ENCODE measurements at places on chromosomes 3 and 15. TPM values are rescaled to one million over a fixed set of nuclear protein-coding genes. Genes with fewer than 3 reads are reported as not detected.

DNA sequence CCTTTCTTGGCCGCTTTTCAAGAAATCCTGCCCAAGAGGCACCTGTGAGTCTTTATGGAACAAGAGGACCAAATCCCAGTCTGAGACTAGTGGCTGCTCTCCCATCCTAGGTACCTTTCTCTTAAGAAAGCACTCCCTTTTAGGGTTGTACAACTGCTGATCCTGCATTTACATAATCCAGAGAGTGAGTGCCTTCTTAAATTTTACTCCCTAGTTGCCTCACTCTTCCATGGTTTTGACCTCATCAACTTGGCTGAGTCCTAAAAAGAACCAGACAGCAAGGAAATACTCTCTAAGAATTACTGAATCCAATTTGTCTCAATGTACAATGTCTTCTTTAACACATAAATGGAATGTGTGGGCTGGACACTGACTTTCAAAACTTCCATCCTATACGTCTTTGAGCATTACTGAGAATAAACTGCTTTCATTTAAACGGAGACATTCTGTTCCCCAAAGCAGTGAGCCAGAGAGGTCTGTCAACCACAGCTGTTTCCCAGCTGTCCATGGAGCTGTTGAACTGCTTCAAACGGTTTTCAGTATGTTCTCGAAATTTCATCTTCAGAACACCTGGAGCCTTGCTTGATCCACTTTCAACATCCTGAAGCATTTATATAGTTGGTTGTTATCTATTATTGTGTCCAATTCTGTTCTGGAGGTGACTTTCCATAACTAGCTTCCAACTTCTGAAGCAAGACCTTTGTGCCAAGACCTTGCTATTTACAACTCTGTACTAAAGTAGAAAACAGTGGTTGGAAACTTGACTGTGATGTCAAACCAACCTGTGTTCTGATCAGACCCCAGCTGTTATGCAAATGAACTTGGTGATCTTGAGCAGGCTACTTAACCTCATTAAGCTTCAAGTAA is 179.1 kb downstream of the SLC9A9 start:
- no peak for DNase-seq
- H3K4me1 ChIP-seq, result peaks cover 3% of the 10 kb centered on the region
- H3K27ac ChIP-seq, result no peak overlapping the region
- no peaks in the 10 kb centered on the region for H3K36me3 ChIP-seq
- no peaks in the 10 kb centered on the region for H3K27me3 ChIP-seq

DNA sequence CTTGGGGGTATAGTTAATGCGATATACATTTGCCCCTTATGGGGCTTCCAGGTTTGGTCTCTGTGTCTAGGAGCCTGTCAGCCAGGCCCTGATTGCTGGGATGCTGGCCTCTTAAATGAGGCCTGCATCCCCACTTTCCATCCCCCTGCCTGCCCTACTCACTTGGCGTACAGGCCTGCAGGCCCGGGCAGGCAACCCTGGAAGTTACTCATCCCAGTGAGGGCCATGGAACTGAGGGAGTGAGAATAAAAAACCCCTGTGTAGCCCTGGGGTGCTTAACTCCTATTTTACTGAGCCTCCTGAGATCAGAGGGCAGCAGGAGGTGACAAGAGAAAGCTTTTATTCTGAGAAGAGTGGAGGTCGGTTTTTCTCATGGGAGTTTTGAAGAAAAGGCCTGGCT is 2.0 kb downstream of the DISP2 start:
- H3K27ac ChIP-seq, result no peak overlapping the region
- H3K36me3 ChIP-seq, result no peaks in the 10 kb centered on the region
- H3K4me3 ChIP-seq, result no peak overlapping the region
- H3K4me1 ChIP-seq, result peaks cover 17% of the 10 kb centered on the region

- no peaks in the 10 kb centered on the region for H3K36me3 ChIP-seq
- no peaks in the 10 kb centered on the region for H3K27me3 ChIP-seq
- no peaks in the 10 kb centered on the region for H3K4me1 ChIP-seq
- H3K4me3 ChIP-seq, result no peak overlapping the region
These were observed 67.4 kb downstream of the DTWD1 start for GRCh38 chr15:49688135-49688790.

DNA sequence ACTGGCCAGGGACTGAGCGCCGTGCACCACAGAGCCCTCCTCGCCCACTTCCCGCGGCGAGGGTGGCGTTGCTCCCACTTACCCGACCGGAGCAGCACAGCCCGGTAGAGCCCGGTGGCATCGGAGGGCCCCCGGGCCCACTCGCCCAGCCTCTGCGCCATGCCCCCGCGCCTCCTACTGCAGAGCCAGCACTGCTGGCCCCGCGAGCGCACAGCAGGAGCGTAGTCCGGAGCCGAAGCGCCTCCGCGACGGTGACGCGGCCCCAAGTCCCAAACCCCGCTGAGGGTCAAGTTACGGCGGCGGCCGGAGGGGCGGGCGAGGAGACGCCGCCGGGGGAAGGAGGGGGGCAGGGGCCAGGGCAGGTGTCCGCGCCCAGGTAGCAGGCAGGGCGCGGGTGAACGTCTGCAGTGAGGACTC is 9.6 kb upstream of the FAM107A start:
- H3K4me3 ChIP-seq, result no peak overlapping the region
- peaks cover 25% of the 10 kb centered on the region for H3K4me1 ChIP-seq
- H3K27me3 ChIP-seq, result no peaks in the 10 kb centered on the region
- no peaks in the 10 kb centered on the region for H3K36me3 ChIP-seq
- no peak for DNase-seq
- no peak overlapping the region for H3K27ac ChIP-seq

DNA sequence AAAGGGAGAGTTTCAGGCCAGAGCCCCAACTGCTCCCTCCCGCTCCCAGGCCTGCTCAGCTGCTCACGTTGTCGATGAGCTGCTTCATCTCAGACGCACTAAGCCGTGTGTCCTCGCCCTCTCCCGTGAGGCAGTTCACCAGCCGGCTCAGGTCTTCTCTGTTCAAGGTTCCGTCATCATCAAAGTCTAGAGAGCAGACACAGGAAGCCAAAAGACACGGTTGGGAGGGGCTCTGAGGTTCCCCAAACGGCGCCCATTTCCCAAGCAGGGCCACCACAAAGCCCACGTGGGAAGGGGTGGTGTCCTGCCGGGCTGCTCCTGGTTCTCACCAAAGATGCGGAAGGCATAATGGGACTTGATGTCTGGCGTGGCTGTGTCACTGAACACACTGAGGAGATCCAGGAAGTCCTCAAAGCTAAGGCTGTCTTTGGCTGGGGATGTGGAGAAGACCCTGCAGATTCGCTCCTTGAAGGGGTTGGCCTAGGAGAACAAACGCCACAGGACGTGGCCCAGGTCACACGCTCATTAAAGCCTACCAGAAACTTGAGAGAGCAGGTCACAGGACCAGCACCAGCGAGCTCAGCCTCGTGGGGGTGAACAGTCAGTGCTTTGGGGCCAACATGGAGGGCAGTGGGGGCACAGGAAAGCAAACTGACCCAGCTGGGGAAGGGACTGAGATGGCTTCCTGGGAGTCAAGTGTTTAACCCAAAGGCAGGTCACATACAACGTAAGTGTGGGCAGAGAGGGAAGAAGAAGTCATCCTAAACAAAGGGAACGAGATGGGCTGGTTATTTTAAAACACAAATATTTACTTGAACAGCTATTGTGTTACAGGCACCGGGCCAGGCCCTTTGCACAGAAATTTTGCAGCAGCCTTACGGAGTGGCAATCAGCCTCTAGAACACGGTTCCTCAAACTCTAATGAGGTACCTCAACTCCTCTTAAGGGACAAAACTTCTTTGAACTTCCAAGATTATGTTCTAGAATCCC is 2.4 kb downstream of the CIB1 start:
- H3K4me1 ChIP-seq, result peaks cover 48% of the 10 kb centered on the region
- H3K36me3 ChIP-seq, result peaks cover 68% of the 10 kb centered on the region
- H3K27me3 ChIP-seq, result no peaks in the 10 kb centered on the region
- no peak for DNase-seq

GRCh38 chr15:85094685-85095084 is 113.0 kb downstream of the PDE8A start:
- no peak for DNase-seq
- no peak overlapping the region for H3K27ac ChIP-seq
- no peaks in the 10 kb centered on the region for H3K36me3 ChIP-seq
- H3K27me3 ChIP-seq, result no peaks in the 10 kb centered on the region
- H3K4me1 ChIP-seq, result no peaks in the 10 kb centered on the region

- no peaks in the 10 kb centered on the region for H3K27me3 ChIP-seq
- no peak for DNase-seq
- no peaks in the 10 kb centered on the region for H3K36me3 ChIP-seq
- no peaks in the 10 kb centered on the region for H3K4me1 ChIP-seq
These were observed 136.4 kb downstream of the ZIC4 start for GRCh38 chr3:147269907-147270306.

DNA sequence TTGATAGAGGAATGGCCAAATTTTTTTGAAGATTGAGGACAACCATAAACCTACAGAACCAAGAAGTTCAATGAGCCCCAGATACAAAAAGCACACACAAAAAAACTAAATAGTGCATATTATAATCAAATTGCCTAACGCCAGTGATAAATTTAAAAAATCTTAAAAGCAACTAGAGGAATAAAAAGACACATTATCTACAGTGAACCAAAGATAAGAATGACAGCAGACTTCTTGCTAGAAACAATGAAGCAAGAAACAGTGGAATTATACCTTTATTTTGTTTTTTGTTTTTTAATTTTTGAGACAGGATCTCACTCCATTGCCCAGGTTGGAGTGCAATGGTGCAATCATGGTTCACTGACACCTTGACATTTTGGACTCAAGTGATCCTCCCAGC is 9.9 kb upstream of the SAMD7 start:
- DNase-seq, result no peak
- no peak overlapping the region for H3K4me3 ChIP-seq
- H3K4me1 ChIP-seq, result peaks cover 10% of the 10 kb centered on the region
- H3K27ac ChIP-seq, result no peak overlapping the region
- no peaks in the 10 kb centered on the region for H3K36me3 ChIP-seq

GRCh38 chr15:100580414-100580813 is 21.6 kb downstream of the LINS1 start:
- H3K36me3 ChIP-seq, result no peaks in the 10 kb centered on the region
- no peak overlapping the region for H3K4me3 ChIP-seq
- no peak for DNase-seq
- H3K4me1 ChIP-seq, result no peaks in the 10 kb centered on the region
- no peak overlapping the region for H3K27ac ChIP-seq

DNA sequence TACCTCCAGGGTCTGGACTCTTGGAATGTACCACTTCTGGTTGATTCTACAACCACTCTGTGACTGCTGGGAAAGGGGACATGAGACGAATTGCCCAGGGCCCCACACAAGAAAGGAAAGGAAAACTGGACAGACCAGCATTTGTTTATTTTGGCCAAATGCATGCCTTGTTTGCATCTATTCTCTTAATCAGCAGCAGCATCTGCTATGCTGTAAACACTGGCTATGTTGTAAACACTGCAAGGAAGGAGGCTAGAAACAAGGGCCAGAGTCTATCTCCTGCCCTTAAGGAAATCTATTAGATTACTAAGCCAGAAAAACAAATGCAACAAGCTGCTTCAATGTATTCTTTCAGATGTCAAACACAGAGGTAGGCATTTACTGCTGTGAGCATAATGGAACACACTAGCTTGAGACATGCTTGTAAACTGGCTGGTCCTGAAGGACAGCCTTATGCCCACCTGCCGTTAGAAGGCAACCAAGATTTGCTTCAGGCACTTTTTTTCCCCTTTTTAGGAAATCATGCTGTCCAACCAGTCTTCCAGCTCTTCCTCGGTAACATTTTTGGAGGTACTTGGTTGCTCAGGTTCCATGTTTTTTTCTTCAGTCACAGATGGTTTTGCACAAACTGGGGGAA is 102.1 kb upstream of the CHRM5 start:
- no peak overlapping the region for H3K4me3 ChIP-seq
- no peak for DNase-seq
- no peaks in the 10 kb centered on the region for H3K36me3 ChIP-seq

- H3K27ac ChIP-seq, result no peak overlapping the region
- H3K4me1 ChIP-seq, result no peaks in the 10 kb centered on the region
- DNase-seq, result no peak
- no peaks in the 10 kb centered on the region for H3K27me3 ChIP-seq
These were observed 40.0 kb upstream of the SAMMSON start for GRCh38 chr3:69959581-69959980.

- DNase-seq, result no peak
- H3K4me3 ChIP-seq, result no peak overlapping the region
- peaks cover 9% of the 10 kb centered on the region for H3K27me3 ChIP-seq
- H3K27ac ChIP-seq, result no peak overlapping the region
These were observed 13.1 kb upstream of the ANP32A start for GRCh38 chr15:68833700-68834331.

DNA sequence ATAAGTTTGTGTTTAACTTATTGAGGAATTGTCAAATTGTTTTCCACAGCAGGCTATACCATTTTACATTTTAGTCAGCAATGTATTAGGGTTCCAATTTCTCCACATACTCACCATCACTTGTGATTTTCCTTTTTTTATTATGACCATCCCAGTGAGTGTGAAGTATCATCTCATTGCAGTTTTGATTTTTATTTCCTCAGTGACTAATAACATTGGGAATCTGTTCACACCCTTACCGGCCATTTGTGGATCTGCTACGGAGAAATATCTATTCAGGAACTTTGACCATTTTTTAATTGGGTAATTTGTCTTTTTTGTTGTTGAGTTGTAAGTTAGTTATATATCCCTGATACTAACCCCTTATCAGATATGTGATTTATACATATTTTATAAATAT is 54.8 kb upstream of the LMCD1 start:
- no peak overlapping the region for H3K4me3 ChIP-seq
- H3K27me3 ChIP-seq, result no peaks in the 10 kb centered on the region
- no peak overlapping the region for H3K27ac ChIP-seq
- H3K4me1 ChIP-seq, result peaks cover 53% of the 10 kb centered on the region
- DNase-seq, result no peak

DNA sequence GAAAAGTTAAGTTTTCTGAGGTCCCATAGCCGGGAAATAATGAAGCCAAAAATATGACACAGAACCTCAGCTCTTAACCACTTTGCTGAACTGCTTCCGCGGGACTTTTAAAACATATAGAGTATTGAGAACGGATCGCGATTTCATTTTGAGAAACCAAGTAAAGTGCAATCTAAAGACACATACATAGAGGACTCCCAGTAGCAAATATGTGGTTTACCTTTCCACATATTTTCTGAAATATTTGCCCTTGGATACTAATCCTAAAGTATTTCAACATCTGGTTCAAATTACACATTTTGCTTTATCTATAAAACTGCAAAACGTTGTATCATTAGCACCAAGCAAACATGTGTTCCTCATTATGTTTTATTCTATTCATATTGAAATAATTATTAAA is 776.5 kb downstream of the ROBO2 start:
- DNase-seq, result no peak
- no peak overlapping the region for H3K4me3 ChIP-seq
- H3K27ac ChIP-seq, result no peak overlapping the region
- no peaks in the 10 kb centered on the region for H3K36me3 ChIP-seq

TAGLN3 gene
- 0.51 TPM for total RNA-seq

P2RY14 gene
- total RNA-seq, result 1.8 TPM

LRRC31 gene
- total RNA-seq, result not detected

C2CD4B gene
- 4.0 TPM for total RNA-seq

SCN11A gene
- total RNA-seq, result 0.06 TPM

NECTIN3 gene
- total RNA-seq, result 5.2 TPM

DPPA2 gene
- not detected for total RNA-seq

PPARG gene
- 19.8 TPM for total RNA-seq

TAMM41 gene
- total RNA-seq, result 9.6 TPM

RBP2 gene
- total RNA-seq, result not detected

SH2D7 gene
- total RNA-seq, result not detected

CGNL1 gene
- 24.5 TPM for total RNA-seq

SNURF gene
- 48.7 TPM for total RNA-seq
